ENCODE measurements at places on chromosomes 12 and 14.

DNA sequence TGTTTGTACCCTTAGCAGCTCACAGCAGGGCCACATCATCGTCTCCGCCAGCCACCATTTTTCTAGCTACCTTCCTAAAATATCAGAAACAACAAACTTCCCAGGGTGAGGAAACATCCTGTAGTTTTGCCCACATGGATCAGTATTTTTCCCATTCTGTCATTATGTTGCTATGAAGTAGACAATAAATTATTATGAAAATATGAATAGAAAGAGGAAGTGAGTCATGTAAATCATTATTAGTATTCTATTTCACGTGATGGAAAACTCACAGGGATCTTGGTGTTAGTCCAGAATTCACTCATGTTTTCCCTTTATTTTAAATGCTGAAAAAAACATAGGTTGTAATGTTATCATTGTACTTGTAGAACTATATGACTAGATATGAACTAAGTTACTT, 319.4 kb downstream of the SYT1 start:
- no peak for DNase-seq

DNA sequence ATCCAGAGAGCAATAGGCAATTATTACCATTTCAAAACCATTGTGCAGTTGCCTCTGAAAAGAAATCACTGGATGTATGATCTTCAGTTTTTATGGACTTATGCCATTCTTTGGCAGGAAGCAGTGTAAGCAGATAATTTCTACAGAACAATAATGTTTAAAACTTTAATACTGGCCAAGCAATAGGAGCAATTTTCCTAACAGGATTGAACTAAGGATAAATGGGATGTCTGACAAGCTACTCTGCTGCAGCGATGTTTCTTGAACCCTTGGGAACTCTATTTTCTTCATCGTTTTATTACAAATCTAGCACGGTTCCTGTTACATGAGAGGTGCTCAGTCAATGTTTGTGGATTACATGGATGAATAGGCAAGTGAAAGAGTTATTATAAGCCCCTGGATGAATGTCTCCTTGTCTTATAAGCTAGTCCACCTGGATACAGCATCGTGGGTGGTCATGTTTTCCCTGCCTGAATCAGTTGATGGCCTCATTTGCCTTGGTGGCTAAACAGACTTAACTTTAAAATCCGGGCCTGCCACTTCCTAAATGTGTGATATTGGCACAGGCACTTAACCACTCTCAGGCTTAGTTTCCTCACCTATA, 68.2 kb upstream of the MDM1 start:
- DNase-seq: no peak

- no peak for DNase-seq
Measured at GRCh38 chr12:3683670-3684069, 69.2 kb downstream of the CRACR2A start.

- DNase-seq: no peak
Measured at GRCh38 chr12:25018146-25018545, 69.2 kb upstream of the BCAT1 start.

DNA sequence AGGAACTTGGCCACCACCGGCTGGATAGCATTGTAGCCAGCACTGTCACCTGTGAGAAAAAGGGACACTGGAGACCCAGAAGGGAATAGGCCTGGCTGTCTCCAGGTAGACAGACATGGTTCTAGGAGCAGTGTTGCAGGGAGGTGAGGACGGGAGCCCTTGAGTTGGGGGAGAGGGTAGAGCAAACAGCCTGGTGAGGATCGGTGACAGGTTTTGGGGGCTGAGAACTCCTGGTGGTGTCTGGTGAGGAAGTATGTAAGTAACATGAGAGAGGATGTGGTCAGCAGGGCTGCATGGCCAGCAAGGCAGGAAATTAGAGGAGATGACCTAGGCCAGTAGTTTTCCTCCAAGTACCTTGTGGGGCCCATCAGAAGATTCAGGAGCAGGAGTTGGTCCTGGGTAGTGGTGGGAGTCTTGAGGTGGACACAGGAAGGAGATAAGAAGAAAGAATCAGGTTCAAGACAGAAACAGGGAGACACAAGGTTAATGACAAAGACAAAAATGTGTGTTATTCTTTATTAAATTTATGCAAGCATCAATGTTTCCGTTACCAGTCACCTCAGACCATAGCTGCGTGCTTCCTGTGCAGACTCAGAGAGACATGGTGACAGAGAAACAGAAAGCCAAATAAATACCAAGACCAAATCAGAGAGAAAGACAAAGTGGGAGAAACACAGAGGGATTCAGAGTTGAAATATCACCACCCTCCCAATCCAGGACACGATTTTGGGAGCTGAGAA, at the start of gene ARHGAP9:
Gene ARHGAP9, minus strand, starts transcription at position 491 of the 740 bp plus-strand sequence. Its CDS starts 460 bp downstream, at position 31.
- DNase-seq: no peak

- DNase-seq: no peak
Measured at GRCh38 chr14:67602995-67603545, 3.0 kb upstream of the PIGH start.

- DNase-seq: no peak
Measured at GRCh38 chr14:33510063-33510481, 440.8 kb downstream of the EGLN3 start.

DNA sequence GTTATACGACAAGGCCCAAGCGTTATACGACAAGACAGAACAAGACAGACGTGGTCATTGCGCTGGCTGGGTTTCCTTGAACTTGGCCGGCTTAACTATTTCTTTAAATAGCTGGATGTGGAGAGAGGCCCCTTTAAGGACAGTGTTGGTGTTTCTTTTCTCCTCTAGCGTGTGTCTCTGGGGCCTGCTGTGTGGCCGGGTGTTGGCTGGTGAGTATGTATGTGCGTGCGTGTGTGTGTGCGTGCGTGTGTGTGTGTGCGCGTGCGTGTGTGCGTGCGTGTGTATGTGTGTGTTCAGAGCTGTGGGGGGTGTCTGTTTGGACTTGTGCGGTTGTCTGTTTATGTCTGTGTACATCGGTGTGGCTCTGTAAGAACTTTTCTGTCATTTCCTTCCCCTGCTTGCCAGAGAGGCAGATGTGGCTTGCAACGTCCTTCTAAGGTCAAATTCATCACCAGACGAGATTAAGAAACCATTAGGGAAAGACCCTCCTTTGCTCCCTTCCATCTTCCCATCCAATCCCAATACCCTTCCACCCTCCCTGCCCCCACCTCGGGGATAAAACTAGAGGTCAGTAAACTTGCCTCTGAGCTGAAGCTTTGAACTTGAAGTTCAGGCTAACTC, 78.6 kb upstream of the TBX3 start:
- DNase-seq: no peak

- no peak for DNase-seq
Measured at GRCh38 chr12:26014085-26014484, 55.6 kb downstream of the RASSF8 start.

GRCh38 chr14:102439556-102439955, 70.0 kb downstream of the ANKRD9 start:
- no peak for DNase-seq

GRCh38 chr12:62613081-62613480, 146.5 kb downstream of the MON2 start:
- DNase-seq: no peak

GRCh38 chr12:951176-951575, 1.7 kb upstream of the RAD52 start:
- no peak for DNase-seq

DNA sequence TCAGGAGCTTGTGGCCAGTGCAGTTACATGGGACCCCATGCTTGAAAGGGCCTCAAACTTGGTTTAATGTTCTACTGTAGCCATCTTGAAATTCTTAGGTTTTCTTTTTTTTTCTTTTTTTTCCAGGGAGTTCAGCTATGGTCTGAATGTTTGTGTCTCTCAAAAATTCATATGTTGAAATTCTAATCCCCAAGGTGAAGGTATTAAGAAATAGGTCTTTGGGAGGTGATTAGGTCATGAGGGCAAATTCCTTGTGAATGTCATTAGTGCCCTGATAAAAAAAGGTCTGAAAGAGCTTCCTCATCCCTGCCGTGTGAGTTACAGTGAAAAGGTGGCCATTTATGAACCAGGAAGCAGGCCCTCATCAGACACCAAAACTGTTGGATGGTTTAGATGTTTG, 324.1 kb downstream of the C12orf75 start:
- no peak for DNase-seq

GRCh38 chr14:61574514-61574807, 120.9 kb upstream of the HIF1A start:
- no peak for DNase-seq

DNA sequence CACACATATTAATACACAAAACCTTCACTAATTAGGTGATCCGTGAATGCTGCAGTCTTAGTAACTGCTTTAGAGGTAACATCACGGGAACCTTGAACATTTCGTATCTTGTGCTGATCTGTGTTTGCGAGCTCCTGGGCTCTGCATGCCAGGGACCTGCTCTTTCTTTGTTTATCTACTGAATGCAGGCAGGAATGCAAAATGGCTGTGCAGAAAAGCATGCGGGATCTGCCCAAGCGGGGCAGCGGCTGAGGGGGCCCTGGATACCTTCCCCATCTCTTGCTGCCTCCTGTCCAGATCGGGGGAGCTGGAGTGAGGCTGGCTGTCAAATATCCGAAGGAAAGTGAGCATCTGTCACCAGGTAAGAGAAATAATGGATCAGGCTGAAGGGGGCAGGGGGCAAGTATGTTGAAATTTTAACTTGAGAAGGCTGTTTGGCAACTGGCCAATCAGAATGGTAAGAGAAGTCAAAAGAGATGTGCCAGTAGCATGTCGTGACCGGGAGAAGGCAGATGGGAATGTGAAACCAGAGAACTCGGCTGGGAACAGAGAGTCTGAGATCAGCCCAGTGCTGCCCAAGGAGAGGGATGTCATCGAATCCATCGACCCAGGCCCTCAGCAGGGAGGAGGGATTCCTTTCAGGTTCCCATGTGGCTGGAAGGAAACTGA, 191.4 kb downstream of the TTC7B start:
- peak; percentile 54 for DNase-seq

DNA sequence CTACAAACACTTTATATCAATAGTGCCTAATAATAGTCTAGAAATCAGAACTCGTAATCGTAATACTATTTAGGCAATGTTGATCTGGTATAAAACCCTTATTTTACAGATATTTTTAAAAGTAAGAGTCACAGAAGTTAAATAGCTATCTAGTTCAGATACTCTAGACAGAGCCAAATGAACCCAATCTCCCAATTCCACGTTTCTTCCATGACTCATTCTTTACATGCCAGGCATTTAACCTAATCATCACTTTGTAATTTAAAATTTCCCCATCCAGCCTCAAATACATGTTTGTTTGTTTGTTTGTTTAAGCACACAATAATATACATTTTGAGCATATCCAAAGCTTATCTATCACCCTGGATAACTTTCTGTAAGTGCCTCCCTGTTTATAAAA, 36.4 kb upstream of the GARIN6 start:
- no peak for DNase-seq

DNA sequence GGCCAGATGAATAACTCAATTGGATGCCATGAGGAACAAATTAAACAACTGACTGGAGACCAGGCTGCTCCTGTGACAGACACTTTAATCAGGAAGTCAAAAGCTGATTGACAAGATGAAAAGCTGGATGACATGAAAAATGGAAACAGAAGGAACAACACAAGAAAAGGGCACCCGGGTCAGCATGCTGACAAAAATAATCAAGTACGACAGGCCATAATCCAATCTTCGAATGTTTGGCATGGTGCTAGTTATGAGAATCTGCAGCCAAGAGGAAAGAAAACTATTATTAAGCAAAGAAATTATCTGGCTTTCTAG, 544.7 kb downstream of the ETNK1 start:
- no peak for DNase-seq

GRCh38 chr14:105168979-105169507, 467 bp upstream of the JAG2 start:
- DNase-seq: no peak

- DNase-seq: no peak
Measured at GRCh38 chr12:99056186-99056585, 411.1 kb downstream of the APAF1 start.

DNA sequence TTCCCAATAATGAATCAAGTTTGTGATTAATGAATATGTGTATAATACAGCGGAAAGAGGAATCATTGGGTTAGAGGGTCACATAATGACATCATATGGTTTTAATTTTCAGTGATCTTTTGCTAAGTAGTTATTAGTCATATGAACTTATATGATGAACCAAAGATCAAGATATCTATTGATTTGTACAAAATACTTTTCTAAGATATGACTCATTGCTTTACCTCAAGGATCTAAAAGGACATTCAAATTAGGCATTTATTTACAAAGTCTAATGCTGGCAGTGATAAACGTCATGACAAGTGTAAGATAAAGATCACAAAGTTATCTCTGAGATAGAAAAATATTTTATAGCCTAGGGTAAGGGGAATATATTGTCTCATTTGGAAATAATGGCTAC, 417.8 kb downstream of the RPL10L start:
- no peak for DNase-seq
